CD4-positive, alpha-beta T cell (primary cell): ENCODE measurements at places on chromosomes 12 and 14.

DNA sequence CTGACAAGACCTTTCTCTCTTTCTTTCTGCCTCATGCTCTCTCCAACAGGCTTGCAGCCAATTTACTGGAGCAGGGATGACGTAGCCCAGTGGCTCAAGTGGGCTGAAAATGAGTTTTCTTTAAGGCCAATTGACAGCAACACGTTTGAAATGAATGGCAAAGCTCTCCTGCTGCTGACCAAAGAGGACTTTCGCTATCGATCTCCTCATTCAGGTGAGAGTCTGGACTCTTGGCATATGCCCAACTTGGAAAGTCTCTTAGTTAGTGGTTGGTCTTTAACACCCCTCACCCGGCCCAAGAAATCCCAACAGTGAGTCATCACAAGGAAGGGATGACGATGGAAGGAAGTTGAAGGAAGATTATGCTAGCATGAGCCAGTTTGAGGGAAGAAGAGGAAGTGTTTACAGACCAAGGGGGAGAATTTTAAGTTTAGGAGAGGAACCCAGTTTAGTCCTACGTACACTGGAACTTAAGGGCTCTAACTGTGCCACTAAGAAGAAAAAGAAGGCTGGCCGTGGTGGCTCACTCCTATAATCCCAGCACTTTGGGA, 189.7 kb downstream of the ETV6 start:
- no peak for DNase-seq

DNA sequence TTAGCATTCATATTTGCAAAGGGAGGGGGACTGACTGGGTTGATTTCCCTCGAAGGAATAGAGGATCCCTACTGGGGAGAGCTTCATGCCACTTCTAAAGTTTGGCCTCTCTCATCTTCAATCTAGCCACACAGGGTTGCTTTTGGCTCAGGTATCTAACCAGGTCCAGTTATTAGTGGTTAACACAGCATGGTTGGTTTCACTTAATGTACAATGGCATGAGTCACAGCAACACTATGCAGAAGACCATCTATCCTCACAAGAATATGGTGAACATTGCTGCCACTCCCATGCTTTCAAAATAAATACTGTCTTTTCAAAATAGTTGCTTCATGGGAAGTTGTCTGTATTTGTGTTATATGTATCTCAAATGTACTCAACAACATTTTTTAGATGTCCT, 6.6 kb upstream of the RAB3IP start:
- no peak for DNase-seq

GRCh38 chr12:113302886-113303640, 31.8 kb downstream of the SLC8B1 start:
- DNase-seq, result no peak

DNA sequence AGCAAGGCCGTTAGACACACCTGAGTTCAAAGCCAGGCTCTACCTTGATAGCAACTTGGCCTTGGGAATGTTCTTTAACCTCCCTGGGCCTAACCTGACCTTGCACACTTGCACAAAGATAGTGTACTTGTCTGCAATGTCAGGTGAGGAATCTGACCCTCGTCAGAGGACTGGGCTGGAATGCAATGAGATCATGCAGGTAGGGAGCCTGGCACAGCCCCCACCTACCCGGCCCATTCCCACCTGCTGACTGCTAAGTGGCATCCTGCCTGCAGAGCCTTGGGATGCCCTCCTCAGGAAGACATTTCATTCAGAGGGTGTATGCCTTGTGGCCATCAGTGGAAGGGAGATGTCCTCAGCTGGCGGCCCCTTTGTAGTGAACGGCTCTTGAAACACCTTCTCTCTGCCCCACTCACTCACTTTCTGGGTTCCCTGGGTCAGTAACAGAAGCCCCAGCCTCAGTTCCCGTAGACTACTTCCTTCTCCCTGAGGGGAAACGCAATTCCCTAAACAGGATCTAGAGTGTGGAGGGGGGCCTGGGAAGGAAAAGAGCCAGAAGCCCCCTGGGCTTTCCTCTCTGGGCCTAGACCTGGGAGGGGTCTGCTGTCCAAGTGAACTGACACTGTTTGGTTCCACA, 68.0 kb upstream of the DICER1 start:
- DNase-seq, result no peak

- no peak for DNase-seq
These were observed 149.7 kb downstream of the TTC7B start for GRCh38 chr14:90666571-90666970.

- DNase-seq, result peak; percentile 76
These were observed 22.3 kb downstream of the GALNT6 start for GRCh38 chr12:51368640-51369517.

- DNase-seq, result no peak
These were observed 23.1 kb downstream of the ABCB9 start for GRCh38 chr12:122943196-122943595.

- DNase-seq, result no peak
These were observed 12.5 kb upstream of the MAP4K5 start for GRCh38 chr14:50544911-50545310.

DNA sequence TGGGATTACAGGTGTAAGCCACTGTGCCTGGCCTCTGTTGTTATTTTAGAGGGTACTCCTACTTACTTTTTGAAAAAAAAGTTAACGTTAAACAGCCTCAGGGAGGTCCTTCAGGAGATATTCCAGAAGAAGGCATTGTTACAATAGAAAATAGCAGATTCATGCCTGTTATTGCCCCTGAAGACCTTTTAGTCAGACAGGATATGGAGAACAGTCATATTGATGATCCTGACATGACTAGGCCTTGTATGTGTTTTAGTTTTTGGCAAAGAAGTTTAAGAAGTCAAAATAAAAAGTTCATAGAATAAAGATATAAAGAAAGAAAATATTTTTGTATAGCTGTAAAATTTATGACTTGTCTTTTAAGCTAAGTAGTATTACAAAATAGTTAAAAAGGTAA, 45.3 kb downstream of the WASHC3 start:
- DNase-seq, result no peak

- no peak for DNase-seq
These were observed 5.1 kb downstream of the JPH4 start for GRCh38 chr14:23573384-23574015.

- peak; percentile 56 for DNase-seq
These were observed at the start of gene ATXN2 for GRCh38 chr12:111598637-111599452. Gene ATXN2 (minus strand): TSS chr12:111599315. CDS start chr12:111599034, 281 bp downstream.

- DNase-seq, result no peak
These were observed 145.8 kb downstream of the GRIN2B start for GRCh38 chr12:13835652-13836051.

GRCh38 chr14:66910311-66910840, 278.9 kb upstream of the GARIN2 start:
- no peak for DNase-seq

DNA sequence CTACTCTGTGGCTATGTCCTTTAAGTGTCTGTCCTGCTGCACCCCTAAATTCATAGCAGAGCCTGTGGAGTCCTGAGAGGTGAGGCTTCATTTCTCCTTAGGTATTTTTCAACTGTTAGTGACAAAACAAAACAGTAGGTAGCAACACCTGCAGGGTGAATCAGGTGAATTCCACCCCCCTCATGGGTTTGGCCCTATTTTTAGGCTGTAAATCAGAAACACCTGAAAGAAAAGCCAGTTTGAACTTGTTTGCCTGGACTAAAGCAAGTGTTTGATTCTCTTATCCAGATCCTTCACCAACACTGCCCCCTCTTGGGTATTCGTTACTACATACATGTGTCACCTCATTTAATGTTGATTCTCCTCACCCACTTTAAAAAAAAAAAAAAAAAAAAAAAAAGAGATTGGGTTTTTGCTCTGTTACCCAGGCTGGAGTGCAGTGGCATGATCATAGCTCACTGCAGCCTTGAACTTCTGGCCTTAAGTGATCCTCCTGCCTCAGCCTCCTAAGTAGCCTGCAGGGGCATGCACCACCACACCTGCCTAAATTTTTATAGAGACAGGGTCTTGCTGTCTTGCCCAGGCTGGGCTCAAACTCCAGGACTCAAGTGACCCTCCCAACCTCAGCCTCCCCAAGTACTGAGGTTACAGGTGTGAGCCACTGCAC, 10.3 kb downstream of the TBPL2 start:
- peak; percentile 85 for DNase-seq

DNA sequence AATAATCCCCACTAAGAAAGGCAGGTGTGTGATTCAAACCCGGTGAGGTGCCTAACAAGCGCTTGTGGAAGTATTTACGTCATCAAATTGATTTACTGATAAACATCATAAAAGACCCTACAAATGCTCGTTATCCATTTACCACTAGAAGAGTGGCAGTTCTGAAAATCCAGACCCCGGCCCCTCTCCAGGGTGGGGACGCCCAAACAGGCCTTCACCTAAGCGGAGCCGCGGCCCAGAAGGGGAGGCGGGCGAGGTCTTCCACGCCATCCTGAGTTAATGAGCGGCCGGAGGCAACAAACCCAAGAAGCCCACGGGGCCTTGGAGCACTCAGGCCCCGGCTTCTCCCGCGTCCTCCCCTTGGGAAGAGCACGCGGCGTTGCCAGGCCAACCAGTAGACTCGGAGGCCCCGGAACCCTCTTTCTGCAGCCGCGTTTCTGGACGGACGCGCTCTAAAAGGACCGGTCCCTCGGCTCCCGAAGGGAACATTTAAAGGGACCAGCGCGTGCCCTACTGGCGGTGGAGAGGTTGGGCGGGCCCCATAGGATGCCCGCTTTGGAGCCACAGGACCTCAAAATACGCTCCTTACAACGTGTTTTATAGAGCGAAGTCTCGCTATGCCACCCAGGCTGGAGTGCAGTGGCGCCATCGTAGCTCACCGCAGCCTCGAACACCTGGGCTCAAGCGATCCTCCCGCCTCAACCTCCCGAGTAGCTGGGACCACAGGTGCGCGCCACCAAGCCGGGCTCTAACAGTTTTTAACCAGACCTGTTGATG, 3.5 kb downstream of the PTPN21 start:
- DNase-seq, result no peak

- DNase-seq, result no peak
These were observed 14.3 kb downstream of the B4GALNT3 start for GRCh38 chr12:473863-474577.

DNA sequence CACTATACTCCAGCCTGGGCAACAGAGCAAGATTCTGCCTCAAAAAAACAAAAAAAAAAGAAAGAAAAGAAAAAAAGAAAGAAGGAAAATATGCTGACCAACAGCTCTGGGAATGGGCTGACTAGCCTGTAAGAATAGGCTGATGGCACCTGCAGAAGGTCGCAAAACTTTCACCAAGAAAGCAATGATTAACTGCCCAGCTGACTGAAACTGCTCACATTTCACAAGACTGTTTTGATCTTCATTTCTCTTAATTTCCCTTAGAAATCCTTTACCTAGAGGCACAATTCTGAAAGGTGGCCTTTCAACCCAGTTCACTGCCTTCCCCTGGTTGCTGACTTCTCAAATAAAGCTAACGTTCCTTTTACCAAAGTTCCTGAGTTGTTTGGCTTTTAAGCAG, 12.4 kb downstream of the BEST3 start:
- DNase-seq, result no peak

DNA sequence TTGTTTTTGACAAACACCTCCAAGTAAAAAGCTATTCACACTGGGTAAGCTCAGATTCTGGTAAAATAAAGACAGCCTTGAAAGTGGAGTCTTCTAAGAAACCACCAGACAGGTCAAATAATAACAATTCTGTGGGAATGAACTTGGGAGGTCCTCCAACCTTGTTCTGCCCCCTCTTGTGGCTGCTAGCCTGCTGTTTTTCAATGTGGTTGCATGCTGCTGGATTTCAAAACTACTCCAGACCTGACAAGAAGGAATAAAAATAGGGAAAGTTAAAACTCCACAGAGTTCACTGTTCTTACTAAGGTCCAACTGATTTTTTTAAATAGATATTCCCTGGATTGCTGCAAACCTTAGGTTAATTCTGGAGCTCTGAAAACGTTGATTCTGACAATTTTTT, 32.2 kb upstream of the RIN3 start:
- DNase-seq, result no peak

DNA sequence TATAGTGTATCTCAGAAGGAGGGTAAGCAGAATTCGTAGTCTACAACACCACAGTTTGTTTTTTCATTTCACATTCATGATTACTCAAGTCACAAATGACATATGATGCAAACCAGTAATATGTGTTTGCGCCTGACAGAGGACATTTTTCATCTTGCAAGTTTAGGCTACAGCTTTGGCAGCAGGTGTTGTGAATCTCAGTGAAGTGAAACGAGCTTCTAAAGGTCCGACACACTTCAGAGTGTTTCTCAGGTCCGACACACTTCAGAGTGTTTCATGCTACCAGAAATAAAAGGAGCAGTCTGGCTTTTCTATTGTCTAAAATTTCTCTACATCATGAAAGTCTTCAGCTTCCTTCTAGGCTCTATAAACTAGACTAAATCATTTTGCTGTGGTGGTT, 22.7 kb downstream of the CLEC14A start:
- no peak for DNase-seq

DNA sequence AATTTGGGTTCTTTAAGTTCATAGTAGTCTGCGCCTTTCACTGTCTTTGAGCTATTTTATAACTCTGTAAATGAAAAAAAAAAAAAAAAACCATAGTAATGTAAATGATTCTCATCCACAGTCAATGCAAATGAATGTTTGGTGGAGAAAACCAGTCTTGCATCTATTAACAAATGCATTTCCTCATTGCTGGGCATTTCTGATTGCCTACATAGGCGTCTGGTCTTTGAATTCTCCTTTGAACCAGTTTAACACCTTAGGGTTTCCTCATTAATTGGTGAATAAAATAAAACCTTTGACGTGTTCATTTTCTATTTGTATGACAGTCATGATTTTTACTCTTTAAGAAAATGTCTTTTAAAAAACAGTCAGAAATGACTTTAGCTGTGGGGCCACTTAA, 114.8 kb downstream of the C12orf75 start:
- DNase-seq, result no peak

- DNase-seq, result no peak
These were observed 100.2 kb downstream of the SYNE2 start for GRCh38 chr14:63952933-63953437.

GRCh38 chr14:74904635-74905503, 18.2 kb downstream of the RPS6KL1 start:
- DNase-seq, result no peak

- DNase-seq, result no peak
These were observed 8.2 kb upstream of the CRADD start for GRCh38 chr12:93668919-93669418.

- no peak for DNase-seq
These were observed 30.8 kb downstream of the PLEKHG3 start for GRCh38 chr14:64734990-64735389.

DNA sequence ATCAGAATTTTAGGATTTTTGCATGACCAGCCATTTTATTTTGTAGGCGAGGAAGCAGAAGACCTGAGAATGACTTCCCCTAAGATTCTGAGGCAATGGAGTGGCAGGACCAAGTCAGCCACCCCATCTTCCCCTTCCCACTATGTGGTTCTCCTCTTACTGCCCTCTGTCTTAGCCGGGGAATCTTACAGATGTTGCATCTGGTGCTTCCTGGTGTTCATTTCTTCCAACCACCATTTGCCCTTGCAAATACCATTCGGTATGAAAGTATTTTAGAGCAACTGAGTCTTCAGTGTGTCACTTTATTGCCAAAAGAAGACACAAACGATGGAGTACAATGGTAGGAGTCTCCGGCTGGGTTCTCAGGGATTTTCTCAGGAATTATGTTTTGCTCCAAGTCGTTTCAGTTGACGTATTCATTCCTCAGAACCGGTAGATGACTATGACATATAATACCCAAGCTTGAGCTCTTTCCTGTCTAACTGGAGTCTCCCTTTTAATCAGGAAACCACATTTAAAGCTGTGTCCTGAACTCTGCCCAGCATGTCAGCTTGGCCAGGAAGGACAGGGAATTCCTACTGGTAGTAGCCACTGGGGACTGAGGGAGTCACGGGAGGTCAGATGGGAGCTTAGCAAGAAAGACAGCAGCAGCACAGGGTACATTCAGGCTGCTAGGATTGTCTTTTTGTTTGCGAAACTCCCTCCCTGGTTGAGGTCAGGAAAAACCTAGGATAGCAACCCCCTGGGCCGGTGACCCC, 87.0 kb downstream of the SAMD4A start:
- no peak for DNase-seq

- DNase-seq, result no peak
These were observed 31.7 kb upstream of the NINJ2 start for GRCh38 chr12:694734-695503.
